Nephron progenitor cell (in vitro differentiated cells): ENCODE measurements at places on chromosomes 12 and 14.
A peak's percentile ranks its signal among the peaks of the same experiment; 100 is the strongest.

DNA sequence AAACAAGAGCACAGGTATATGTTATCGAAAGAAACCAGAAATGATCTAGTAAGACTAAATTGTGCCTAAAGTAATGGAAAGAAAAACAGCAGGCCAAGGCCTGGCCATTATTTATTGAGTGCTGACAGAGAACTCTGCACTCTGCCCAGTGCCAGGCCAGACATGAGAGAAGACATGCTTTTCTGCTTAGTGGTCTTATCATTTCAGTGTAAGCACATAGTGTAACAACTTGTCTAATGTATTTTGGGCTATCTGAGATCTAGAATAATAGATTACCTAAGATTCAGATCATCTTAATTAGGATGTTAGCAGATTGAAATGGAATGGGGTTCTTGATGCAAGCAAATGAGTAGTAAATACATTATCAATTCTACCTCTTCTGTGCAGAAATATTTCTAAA, 278.3 kb downstream of the AKAP6 start:
- peak; percentile 21 for DNase-seq

DNA sequence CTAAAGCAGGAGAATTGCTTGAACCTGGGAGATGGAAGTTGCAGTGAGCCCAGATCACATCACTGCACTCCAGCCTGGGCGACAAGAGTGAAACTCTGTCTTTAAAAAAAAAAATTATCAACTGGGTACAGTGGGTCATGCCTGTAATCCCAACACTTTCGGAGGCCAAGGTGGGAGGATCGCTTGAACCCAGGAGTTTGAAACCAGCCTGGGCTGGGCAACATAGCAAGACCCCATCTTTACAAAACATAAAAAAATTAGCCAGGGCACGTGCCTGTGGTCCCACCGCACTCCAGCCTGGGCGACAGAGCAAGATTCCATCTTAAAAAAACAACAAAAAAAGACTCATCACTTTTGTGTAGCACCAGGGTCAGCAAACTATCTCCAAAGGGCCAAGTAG, 7.1 kb upstream of the NANOG start:
- DNase-seq, result no peak

DNA sequence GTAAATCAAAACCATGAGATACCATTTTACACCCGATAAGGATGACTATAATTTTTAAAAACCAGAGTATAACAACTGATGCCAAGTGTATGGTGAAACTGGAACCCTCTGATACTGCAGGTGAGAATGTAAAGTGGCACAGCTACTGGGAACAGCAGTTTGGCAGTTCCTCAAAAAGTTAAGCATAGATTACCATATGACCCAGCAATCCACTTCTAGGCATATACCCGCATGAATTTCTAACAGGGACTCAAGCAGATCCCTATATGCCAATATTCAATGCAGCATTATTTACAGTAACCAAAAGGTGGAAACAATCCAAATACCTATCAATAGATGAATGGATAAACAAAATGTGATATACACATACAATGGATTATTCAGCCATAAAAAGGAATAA, 57.4 kb downstream of the BAZ1A start:
- no peak for DNase-seq

DNA sequence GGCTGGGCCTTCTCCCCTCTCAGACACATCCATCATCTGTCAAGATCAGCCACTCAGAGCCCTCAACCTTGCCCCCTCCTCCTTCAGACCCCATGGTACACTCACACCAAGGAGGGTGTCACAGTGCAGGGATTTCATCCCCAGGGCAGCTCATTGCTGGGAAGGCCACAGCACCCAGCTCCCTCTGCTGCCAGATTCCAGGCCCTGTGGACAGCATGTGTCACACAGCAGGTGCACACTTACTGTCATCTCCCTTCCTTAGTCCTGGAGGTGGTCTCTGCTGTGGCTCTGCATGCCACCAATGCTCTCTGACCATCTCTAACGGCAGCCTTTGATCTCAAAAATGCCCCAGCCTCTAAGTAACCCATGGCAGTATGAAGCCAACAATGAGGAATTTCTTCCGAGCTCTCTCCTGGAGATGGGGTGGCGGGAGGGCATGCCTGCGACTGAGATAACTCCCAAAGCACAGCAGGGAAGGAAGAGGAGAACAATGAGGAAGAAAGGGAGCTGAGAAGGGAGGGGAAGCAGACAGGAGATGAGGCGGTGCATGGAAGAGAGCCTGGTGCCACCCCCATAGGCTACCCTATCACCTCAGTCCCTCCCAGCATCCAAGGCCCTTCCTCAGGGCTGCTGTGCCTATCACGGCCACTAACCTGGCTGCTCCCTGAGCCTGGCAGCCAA, 101.0 kb downstream of the SINHCAF start:
- no peak for DNase-seq

DNA sequence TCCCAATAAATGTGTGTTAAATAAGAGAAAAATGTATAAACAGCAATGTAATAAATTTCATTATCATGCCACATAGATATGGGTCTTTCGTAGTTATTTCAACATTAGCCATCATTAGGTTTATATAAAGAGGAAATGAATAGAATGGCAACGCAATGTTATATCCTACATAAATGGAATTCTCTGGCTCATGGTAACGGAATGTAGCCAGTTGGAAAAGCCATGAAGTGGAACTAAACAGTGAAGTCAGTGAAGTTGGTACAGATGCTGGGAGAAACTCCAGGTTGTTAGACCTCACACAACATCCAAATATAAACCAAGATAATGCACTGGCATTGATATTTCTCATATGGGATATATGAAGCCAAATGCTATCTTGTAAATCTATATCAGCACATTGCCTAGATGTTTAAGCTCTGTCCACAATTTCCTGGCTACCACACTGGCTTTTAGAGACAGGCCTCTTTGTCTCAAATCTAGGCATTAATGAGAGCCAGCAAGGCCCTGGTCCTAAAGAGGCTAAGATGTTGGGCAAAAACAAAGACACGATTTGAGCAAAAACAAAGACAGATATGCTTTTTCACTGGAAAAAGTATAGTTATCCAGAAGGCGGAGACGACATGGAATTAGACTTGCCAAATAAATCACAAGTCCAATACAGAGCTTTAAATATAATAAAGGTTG, 861.0 kb downstream of the RPS29 start:
- no peak for DNase-seq

- no peak for DNase-seq
Measured at GRCh38 chr12:128754275-128754674, 69.5 kb downstream of the SLC15A4 start.

- no peak for DNase-seq
Measured at GRCh38 chr12:47547077-47547476, 158.8 kb downstream of the RPAP3 start.

DNA sequence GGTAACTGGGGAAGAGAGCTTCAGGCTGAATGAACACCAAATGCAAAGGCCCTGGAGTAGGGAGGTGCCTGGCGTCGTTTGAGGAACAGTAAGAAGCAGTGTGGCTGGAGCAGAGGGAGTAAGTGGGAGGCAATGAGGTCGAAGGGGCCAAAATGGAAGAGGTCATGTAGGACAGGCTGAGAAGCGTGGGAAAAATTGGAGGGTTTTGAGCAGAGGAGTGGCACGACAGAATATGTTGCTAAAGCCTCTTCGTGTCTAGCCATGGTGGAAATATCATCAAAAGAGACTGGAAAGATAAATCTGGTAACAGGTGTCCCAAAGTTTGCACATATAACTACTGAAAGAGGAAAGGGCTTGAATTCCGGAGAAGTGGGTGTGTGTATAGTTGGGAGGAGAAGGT, 1.9 kb downstream of the TRIM9 start:
- no peak for DNase-seq

GRCh38 chr14:71737760-71738159, 194.5 kb upstream of the RGS6 start:
- DNase-seq, result no peak

DNA sequence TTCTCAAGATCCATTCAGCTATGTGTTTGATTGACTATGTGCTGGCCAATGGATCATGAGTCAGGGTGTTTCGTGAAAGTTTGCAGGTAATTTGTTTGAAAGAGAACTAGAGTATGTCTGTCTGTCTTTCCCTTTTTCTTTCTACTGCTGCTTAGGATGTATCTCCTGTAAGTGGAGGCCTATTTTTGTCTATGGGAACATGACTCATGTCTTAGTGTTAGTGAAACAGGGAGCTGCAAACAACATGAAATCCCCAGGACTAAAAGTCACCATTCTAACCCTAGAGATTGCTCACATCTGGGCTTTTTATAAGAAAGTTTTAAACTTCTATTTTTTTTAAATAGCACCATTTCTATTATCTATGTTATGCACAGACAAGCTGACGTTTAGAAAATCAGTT, 333.0 kb downstream of the CCER1 start:
- no peak for DNase-seq

DNA sequence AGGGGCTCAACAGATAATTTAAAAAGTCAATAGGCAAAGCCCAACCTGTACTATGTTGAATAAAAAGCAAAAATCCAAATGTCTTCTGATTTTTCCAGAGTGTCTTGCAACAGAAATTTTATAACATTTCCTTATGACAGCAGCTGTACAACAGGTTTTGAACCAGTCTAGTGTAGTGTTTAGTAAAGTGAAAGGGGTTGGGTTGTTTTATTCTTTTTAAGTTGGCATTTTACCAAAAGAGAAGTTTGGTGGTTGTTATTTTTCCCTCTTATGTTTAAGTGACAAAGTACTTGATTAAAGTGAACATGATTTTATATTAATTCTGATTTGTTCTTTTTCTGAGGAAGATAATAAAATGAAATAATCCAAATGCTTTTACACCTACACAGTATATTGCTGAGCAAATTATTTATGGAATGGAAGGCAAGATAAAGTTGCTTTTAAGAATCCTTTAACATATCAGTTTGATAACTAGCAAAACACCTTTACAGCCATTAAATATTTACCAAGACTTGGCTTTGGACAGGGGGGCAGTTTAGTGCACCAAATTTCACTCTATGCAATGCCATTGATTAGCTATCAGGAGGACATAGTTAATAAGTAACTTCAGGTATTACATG, 128.9 kb downstream of the FOXA1 start:
- no peak for DNase-seq

DNA sequence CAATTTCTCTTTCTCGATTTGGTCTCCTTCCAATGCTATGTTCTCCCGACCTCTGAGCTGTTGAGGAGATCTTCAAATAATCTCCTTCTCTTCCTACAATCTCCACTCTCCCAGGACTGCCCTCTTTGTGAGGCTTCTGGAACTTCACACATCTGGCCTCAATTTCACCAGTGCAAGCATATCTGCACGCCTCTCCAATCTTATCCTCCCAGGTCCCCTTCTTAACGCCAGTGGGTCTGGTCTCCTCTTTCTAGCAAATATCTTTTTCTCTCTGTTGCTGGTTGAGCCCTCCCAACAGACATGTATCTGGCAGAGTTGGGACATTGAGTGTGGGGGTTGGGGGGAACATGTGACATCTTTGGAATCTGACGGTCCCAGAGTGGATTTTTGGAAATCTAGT, 17.9 kb downstream of the RTL1 start:
- DNase-seq, result no peak

GRCh38 chr12:63841571-63841970, 2.9 kb upstream of the SRGAP1 start:
- DNase-seq, result no peak

- DNase-seq, result no peak
Measured at GRCh38 chr12:91127751-91128150, 16.5 kb upstream of the LUM start.

- no peak for DNase-seq
Measured at GRCh38 chr12:3103806-3104205, 26.6 kb downstream of the TSPAN9 start.

DNA sequence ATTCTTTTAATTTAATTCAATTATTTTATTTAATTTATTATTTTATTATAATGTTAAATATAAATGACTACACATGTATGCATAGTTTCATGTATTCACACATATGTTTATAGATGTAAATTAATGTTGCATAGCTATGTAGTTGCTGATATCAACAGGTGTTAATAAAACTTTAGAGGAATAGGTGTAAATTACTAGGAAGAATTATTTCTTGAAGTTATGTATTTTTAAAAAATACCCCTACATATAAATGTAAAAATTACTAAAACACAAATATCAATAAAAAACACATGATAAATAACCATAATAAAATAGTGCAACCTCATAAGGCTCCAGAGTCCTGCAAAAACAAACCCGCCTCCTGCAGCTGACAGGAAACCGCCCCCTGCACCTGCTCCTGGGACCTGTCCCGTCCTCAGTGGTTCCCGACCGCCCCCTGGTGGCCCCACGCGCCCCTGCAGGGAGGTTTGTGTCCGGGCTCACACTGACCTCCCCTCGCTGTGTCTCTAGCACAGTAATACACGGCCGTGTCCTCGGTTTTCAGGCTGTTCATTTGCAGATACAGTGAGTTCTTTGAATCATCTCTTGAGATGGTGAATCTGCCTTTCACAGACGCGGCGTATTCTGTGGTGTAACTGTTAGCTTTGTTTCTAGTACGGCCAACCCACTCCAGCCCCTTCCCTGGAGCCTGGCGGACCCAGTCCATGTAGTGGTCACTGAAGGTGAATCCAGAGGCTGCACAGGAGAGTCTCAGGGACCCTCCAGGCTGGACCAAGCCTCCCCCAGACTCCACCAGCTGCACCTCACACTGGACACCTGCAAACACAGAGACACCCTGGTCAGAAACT, 1264.0 kb downstream of the TMEM121 start:
- DNase-seq, result peak; percentile 19

- DNase-seq, result no peak
Measured at GRCh38 chr12:127295630-127296029, 971.3 kb upstream of the TMEM132C start.

DNA sequence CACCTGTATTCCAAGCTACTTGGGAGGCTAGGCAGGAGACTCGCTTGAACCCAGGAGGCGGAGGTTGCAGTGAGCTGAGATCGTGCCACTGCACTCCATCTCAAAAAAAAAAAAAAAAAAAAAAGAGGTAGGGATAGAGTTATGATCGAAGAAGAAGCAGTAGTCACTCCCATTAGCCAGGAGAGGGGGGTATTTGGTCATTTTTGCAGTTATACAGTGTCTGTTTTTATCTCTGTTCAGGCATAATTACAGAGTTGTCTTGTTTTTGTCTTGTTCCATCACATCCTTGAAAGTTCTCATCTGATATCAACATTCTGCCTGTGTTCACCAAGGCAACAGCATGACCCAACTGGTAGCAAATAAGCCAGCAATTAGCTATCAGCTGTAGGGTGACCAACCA, 98.5 kb upstream of the TMPO start:
- DNase-seq, result no peak
